T-helper 2 cell treated with Interferon-gamma antibody and Interleukin-4, amounts not matched to agents 5 μg/mL and 100 μg/mL, for 36 hours (primary cell): ENCODE measurements at places on chromosomes 3 and 15.

- H3K4me1 ChIP-seq, result no peaks in the 10 kb centered on the region
- no peak for DNase-seq
- H3K27ac ChIP-seq, result no peak overlapping the region
- peaks cover 3% of the 10 kb centered on the region for H3K27me3 ChIP-seq
Observed at GRCh38 chr3:172911142-172911541, 160.6 kb downstream of the ECT2 start.

- no peaks in the 10 kb centered on the region for H3K4me1 ChIP-seq
- no peaks in the 10 kb centered on the region for H3K27me3 ChIP-seq
- DNase-seq, result no peak
- no peak overlapping the region for H3K4me3 ChIP-seq
- H3K27ac ChIP-seq, result no peak overlapping the region
Observed at GRCh38 chr3:159208050-159208449, 406.2 kb downstream of the MFSD1 start.

DNA sequence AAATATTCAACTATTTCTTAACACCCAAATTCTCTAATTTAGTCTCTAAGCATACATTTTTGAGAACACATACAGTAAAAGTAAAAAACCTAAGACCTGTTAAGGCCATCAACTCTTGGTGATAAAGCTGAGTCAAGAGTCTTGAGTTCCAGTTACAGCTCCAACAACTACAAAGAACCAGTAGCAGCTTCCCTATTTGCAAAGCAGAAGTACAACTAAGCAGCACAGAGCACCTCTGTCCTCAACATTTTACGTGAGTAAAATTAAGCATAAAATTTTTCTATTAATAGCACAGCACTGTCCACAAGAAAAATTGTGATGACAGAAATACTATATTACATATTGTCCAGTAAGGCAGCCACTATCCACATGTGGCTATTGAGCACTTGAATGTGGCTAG, 4.4 kb downstream of the PCOLCE2 start:
- H3K4me1 ChIP-seq, result peaks cover 6% of the 10 kb centered on the region
- peaks cover 42% of the 10 kb centered on the region for H3K27me3 ChIP-seq
- H3K4me3 ChIP-seq, result no peak overlapping the region

DNA sequence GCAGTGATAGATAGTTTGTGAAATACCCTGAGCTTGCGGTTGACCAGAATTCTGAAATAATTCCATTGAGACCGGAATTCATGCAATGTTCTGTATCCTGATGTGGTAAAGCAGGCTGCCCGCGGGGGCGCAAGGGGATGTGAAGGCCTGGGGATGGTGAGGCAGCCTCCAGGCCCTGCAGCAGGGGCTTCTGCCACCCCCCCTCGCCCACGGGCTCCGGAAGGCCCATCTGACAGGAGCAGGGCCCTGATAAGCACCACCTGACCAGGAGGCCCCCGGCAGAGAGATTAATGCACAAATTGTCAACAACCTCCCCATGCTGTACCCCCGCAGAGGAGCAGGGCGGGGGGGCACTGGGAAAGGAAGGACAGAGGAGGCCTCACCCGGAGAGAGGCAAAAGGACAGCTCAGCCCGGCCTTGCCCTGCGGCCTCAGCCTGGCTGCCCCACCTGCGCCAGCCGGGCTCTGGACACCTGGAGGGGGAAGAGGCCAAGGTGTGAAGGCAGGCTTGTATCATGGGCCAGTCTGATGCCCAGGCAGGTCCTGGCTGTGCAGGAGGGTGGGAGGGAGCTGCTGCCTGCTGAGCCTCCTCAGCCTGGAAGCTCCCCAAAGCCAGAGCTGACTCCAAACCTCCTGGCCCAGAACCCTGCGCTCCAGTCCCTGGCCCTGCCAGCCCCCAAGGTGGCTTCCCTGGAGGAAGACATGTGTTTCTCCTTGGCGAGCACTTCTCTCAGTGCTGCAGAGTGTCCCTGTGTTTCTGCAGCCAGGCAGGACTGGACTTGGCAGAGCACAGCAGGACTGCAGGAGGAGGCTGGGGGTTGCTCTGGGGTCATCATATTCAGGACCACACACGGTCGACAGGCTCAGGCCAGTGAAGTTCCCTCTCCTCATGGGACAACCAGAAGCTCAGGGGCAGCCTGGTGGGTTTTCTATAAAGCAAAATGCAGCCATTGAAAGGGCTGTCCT, 46.5 kb downstream of the RPN1 start:
- H3K4me3 ChIP-seq, result no peak overlapping the region
- H3K4me1 ChIP-seq, result no peaks in the 10 kb centered on the region
- no peak overlapping the region for H3K27ac ChIP-seq

DNA sequence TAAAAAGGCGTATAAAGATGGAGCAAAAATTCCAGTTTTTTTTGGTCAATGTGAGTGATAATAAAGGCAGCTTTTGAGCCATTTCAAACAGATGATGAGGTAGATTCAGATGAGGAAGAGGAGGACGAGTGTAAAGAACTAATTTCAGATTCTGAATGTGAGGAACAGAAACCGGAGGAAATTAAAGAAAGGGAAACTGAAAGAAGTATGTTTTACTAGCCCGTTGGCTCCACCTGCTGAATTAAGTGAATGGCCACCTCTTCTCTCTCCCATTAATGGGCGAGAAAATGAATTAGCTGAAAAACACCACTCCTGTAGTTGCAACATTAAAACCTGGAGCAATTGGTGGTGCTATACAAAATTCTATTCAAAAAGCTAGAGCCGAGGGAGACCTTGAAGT, 55.4 kb downstream of the CYP19A1 start:
- peaks cover 22% of the 10 kb centered on the region for H3K27me3 ChIP-seq
- no peaks in the 10 kb centered on the region for H3K36me3 ChIP-seq
- peak overlapping the region; percentile 52 for H3K4me3 ChIP-seq
- peak overlapping the region; percentile 16 for H3K27ac ChIP-seq

DNA sequence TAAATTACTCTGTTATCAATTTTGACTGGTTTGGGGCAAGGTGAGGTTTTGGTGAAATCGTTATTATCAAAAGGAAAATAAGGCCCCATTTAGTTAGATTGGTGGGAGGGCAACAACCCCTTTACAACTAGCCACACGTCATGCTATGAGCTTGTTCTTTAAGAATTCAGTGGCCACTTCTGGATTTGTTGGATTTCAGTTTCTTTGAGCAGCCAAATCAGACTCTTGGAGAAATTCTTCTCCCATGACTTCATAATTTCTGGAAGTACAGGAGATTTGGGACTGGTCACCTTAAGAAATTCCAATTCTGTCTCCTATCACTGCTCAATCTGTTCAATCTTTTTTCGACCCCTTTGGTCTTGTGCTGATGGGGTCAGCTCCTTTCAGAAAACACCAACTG, 14.8 kb upstream of the WNT5A start:
- no peaks in the 10 kb centered on the region for H3K4me1 ChIP-seq
- DNase-seq, result no peak
- H3K4me3 ChIP-seq, result no peak overlapping the region
- peaks cover 3% of the 10 kb centered on the region for H3K27me3 ChIP-seq

DNA sequence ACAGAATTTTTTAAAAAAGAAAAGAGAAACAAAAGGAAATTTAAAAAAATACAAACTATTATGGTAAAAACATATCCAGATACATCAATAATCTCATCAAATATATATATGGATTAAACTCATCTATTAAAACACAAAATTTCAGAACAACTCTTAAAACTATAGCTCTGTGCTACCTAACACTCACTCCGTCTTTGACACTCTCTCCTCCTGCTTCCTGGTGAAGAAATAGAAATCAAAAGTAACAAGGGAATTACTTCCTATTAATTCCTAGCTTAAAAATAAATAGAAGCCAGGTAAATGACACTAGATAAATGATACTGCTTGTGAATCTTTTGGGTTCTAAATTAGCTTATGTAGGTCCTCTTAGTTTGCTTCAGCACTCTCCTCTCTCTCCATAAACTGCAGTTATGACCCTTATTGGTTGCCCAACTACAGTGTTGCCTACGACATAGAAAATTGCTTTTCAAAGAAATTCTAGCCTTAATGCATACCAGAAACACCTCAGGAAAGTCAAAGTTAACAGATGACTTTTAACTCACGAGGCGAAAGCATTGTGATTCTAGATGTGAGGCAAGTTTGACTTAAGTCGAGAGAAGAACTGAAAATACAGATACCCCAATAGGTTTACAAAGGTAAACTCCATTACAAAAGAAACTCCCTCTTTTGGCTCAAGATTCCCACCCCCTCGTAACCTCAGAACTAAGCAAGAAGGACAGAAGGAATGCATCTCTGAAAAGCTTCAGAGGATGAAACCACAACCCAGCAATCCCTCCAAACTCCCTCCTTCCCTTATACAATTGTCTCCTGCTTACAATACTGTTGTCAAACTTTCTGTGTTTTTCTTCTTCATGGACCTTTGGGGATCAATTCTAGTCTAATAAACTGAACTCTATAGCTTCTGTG, 394.7 kb downstream of the FGF12 start:
- H3K27ac ChIP-seq, result peak overlapping the region; percentile 2
- H3K4me3 ChIP-seq, result peak overlapping the region; percentile 47

DNA sequence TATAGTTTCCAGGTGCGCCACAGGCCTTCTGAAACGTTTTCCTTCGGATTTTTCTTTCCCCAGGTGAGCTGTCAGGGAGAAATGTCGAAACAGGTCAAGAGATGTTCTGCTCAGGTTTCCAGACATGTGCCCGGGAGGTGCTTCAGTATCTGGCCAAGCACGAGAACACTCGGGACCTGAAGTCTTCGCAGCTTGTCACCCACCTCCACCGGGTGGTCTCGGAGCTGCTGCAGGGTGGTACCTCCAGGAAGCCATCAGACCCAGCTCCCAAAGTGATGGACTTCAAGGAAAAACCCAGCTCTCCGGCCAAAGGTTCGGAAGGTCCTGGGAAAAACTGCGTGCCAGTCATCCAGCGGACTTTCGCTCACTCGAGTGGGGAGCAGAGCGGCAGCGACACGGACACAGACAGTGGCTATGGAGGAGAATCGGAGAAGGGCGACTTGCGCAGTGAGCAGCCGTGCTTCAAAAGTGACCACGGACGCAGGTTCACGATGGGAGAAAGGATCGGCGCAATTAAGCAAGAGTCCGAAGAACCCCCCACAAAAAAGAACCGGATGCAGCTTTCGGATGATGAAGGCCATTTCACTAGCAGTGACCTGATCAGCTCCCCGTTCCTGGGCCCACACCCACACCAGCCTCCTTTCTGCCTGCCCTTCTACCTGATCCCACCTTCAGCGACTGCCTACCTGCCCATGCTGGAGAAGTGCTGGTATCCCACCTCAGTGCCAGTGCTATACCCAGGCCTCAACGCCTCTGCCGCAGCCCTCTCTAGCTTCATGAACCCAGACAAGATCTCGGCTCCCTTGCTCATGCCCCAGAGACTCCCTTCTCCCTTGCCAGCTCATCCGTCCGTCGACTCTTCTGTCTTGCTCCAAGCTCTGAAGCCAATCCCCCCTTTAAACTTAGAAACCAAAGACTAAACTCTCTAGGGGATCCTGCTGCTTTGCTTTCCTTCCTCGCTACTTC, 3.8 kb downstream of the BHLHE40 start:
- H3K27me3 ChIP-seq, result no peaks in the 10 kb centered on the region
- H3K4me1 ChIP-seq, result peaks cover 46% of the 10 kb centered on the region
- DNase-seq, result no peak
- peaks cover 66% of the 10 kb centered on the region for H3K36me3 ChIP-seq
- peak overlapping the region; percentile 97 for H3K4me3 ChIP-seq
- H3K27ac ChIP-seq, result peak overlapping the region; percentile 82

- H3K36me3 ChIP-seq, result peaks cover 25% of the 10 kb centered on the region
- H3K4me3 ChIP-seq, result peak overlapping the region; percentile 69
- peak overlapping the region; percentile 92 for H3K27ac ChIP-seq
- H3K4me1 ChIP-seq, result peaks cover 27% of the 10 kb centered on the region
- DNase-seq, result peak; percentile 87
- no peaks in the 10 kb centered on the region for H3K27me3 ChIP-seq
Observed at GRCh38 chr15:101167753-101168462, 83.9 kb downstream of the CHSY1 start.

DNA sequence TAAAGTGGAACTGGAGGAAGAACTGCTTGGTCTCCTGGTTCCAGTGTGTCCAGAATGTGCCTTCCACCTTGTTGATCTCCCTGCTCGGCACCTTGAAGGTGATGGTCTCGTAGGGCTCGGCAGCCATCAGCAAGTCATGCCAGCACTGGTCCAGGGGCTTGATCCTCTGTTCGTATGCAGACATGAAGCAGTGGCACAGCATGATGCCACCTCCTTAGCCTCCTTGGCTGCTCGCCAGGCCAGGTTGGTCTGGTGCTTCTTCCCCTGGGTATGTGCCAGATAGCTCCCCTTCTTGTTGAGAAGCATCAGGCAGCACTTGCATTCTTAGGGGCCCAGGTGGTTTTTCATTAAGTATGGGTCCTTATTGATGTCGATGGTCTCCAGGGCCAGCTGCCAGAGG, 17.8 kb upstream of the TXNRD3 start:
- H3K4me1 ChIP-seq, result no peaks in the 10 kb centered on the region
- no peak for DNase-seq
- peaks cover 7% of the 10 kb centered on the region for H3K27me3 ChIP-seq
- H3K27ac ChIP-seq, result no peak overlapping the region

GRCh38 chr3:198079771-198080520, 119.9 kb downstream of the LMLN start:
- H3K4me3 ChIP-seq, result peak overlapping the region; percentile 80
- peak overlapping the region; percentile 86 for H3K27ac ChIP-seq
- H3K36me3 ChIP-seq, result no peaks in the 10 kb centered on the region
- peak; percentile 62 for DNase-seq

DNA sequence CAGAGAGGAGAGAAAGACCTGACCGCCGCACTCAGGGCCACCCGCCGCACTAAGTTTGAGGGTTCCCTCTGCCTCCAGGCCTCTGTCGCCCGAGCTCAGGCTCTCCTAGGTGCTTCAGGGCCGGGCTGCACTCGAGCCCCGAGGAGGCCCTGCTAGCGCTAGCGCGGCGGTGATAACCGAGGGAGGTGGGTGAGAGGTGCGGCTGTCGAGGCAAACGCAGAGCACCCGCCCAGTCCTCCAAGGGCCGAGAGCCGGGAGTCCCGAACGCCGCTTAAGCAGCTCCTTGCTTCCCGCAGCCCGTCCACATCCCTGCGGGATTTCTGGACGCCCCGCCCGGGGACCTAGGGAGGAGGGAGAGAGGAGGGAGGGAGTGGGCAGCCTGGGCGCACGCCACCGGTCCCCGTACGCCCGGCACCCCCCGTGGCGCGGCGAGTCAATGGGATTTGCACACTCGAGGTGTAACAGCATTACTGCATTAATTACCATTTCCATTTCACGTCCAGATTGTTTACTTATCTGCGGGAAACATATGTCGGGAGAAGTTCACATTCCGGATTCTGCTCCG, 6.8 kb downstream of the SOX14 start:
- peaks cover 2% of the 10 kb centered on the region for H3K4me1 ChIP-seq
- H3K27me3 ChIP-seq, result peaks cover 92% of the 10 kb centered on the region
